ENCODE measurements at places on chromosomes 1 and 21. TPM values are rescaled to one million over a fixed set of nuclear protein-coding genes. Genes with fewer than 3 reads are reported as not detected.

Gene DDX20
- total RNA-seq, result 20.1 TPM

DNA sequence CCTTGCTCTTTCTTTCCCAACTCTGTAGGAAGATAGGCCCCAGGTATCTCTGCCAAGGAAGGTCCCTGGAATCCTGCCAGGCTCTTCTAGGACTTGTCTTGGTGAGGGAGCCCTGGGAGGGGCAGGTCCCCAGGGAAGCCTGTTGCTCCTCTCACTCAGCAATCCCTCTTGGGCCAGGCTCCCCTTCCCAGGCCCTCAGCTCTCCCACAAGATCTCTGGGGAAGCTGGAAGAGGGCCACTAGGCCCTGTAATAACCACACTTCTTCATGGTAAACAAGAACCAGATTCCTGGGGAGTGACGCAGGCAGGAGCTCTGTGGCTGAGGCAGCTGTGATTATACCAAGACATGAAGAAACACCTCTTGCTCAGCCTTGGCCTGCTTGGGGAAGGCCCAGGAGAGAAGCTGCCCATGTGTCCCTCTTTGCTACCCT is 9.9 kb upstream of the MAPKAPK2 start:
- peak overlapping the region; percentile 85 for H3K27ac ChIP-seq
- H3K4me3 ChIP-seq, result no peak overlapping the region
- H3K27me3 ChIP-seq, result no peaks in the 10 kb centered on the region
- H3K36me3 ChIP-seq, result no peaks in the 10 kb centered on the region

- H3K4me1 ChIP-seq, result no peaks in the 10 kb centered on the region
- no peaks in the 10 kb centered on the region for H3K36me3 ChIP-seq
Observed at GRCh38 chr1:248610301-248610700, 12.8 kb upstream of the OR2T10 start.

- no peak overlapping the region for H3K27ac ChIP-seq
- H3K27me3 ChIP-seq, result no peaks in the 10 kb centered on the region
- no peak for DNase-seq
- no peaks in the 10 kb centered on the region for H3K4me1 ChIP-seq
- H3K4me3 ChIP-seq, result no peak overlapping the region
- no peaks in the 10 kb centered on the region for H3K36me3 ChIP-seq
Observed at GRCh38 chr1:57835620-57836019, 411.8 kb upstream of the DAB1 start.

Gene ATAD3C
- total RNA-seq, result not detected

DNA sequence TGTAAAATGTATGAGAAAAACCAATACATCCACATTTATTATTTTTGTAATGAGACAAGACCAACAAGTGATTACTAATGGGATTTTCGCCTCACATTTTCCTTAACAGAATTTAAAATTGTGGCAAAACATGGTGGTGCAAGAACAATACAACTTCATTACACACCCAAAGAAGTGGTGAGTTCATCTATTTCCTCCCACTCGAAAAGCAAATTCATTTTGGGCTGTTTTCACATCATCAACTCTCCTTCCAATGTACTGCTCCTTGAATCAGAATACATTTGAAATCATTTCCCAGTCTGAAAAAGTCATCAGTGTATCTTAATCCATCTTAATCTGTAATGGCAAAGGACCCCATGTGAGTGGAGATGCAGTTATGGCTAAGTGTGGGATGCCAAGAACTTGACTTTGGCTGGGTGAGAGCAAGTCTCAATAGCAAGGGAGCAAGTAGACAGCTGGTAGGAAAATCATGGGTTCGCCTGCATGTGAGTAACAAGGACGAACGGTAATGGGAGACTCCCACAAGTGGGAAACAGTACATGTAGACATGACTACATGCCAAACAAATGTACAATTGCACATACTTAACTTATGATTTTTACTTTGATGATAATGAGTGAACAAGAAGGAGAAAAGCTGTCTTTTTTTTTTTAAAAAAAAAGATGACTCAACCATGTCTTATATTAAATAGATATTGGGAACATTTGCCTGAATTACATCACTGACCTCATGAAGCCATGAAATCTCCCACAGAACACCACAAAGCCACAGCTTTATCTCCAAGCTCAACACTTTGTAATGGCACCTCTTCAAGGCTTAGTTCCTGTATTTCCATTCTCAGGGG is 46.0 kb downstream of the RUNX1 start:
- no peaks in the 10 kb centered on the region for H3K36me3 ChIP-seq
- peak; percentile 88 for DNase-seq
- H3K27me3 ChIP-seq, result no peaks in the 10 kb centered on the region
- H3K4me3 ChIP-seq, result no peak overlapping the region
- H3K27ac ChIP-seq, result peak overlapping the region; percentile 60
- H3K4me1 ChIP-seq, result peaks cover 37% of the 10 kb centered on the region

Gene LCE2C
- not detected for total RNA-seq

Gene CRYAA
- not detected for total RNA-seq

Gene KRTAP7-1
- total RNA-seq, result not detected

GRCh38 chr1:70961374-70961975 is 86.1 kb downstream of the PTGER3 start:
- H3K27ac ChIP-seq, result no peak overlapping the region
- no peaks in the 10 kb centered on the region for H3K36me3 ChIP-seq
- no peak for DNase-seq
- H3K27me3 ChIP-seq, result no peaks in the 10 kb centered on the region
- no peak overlapping the region for H3K4me3 ChIP-seq

DNA sequence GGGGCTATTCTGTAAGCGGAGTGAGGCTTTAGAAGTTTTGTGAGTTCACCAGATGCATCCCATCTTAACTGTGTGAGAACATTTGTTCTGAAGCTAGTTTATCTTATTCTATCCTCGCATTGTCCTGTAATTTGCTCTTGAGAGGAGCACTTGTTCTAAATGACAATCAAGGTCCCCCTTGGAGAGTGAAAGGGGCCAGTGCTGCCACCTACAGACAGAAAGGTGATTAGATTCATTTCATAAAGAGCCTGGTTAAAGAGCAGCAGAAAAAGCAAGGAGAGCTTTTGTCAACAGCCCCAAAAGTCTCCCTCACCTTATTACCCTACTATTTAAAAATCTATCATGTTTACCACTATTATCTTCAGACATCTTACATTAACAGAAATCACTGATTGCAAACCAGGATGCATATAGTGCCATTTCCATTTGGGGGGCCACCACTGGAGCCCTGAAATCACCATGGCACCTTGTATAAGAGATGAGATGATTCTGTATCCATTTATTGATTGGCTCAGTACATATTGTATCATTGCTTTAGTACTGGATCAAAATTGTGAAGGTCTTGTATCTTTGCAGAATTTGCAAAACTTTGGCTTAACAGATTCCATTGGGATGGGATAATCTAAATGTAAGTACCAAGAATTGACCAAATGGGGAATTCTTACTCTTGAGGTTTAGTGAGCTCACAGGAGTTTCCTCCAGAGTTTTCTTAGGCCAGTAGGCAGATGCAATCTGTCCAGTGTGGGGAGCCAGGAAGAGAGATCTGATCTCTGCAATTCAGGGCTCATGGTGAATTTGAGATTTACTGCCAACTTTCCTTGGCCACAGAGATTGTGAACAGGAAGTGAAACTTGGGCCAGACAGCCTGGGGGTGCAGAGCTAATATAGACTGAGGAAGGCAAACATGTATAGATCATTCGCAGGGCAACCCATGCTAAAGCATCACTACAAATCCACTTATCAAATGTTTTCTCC is 64.3 kb upstream of the TRABD2B start:
- H3K36me3 ChIP-seq, result no peaks in the 10 kb centered on the region
- no peak overlapping the region for H3K27ac ChIP-seq
- no peaks in the 10 kb centered on the region for H3K4me1 ChIP-seq
- H3K4me3 ChIP-seq, result no peak overlapping the region
- DNase-seq, result peak; percentile 70

DNA sequence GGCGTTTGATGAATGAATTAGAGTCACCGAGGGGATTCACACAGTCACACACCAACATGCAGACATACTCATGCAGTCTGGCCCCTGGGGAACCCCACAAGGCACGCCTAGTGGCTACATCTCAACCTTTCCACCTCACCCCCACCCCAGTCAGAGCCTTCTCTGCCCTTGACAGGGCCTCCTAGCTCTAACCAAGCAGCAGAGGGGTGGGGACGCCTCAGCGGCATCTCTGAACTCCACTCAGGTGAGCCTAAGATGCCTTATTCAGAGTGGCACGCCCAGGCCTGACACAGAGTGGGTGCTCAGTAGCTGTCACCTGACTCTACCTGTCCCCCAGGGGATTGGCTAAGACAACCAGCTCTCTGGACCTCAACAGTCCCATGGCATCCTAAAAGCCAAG is 3.7 kb upstream of the SDC3 start:
- no peak for DNase-seq
- no peaks in the 10 kb centered on the region for H3K36me3 ChIP-seq

Data from GM23248 (cell line).